ENCODE measurements at places on chromosomes 5 and 9.

DNA sequence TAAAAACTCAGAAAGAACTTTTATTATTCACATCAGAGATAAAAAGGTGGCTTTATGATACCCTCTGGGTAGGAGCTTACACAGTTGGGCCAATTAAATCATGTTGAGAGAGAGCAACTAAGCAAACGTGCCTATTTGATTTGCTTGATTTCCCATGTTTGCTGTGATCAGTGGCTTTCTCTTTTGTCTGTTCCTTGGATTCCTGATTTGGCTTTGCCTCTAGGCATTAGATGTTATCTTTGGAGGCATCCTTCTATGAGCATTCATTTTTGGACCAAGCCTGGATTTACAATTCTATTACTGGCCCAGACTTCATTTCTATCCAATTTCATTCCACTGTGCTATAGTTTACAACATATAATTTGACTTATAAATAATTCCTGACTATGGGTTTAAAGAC lies 35.9 kb downstream of the VCAN start:
- no peak for DNase-seq

- no peak for DNase-seq
Measured at GRCh38 chr5:159332800-159333544, 2.7 kb upstream of the IL12B start.

DNA sequence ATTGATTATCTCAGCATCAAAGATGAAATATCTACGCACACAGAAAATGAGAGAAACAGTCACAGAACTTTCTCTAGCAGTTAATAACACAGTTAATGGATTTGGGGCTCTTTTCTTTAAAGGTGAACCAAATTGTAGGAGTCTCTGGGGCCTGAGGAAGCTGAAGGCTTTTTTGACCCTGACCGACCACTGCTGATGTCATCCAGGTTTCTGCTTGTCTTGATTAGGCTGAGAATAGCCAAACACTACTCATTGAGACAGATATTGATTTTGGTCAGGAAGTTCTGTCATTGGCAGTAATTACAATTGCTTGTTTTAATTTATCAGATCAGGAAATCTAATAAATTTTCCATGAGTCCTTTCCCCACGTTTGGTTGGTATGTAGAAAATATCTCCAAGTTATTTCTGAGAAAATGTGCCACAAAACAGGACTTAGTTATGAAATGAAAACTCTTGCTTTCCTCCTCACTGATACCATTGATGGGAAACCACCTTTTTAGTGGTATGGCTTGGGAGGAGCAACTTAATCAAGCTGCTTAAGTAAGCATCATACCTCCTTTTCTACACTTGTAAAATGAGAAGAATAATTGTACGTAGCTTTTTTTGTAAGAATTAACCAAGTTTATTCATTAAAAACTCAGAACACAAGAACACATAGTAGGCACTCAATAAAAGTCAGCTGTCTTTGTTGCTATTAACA lies 19.7 kb downstream of the CARTPT start:
- DNase-seq, result no peak

- DNase-seq, result no peak
Measured at GRCh38 chr5:87900419-87900818, 368.2 kb downstream of the TMEM161B start.

DNA sequence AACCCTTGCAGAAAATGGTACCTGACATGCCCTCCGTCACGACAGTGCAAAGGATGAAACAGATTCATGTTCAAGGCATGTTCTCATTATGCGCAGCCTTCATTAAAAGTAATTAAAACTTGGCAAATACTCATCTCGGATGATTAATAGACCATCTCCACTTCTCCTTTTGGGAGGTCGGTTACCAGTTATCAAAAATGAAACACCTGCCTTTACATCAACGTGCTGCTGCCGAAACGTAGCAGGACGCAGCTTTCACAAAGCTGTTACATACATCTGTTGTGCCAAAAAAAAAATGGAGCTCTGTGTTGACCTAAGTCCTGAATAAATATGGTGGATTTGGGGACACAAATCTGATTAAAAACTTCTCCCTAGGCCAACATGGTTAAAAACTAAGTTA lies 75.7 kb downstream of the PTCH1 start:
- DNase-seq, result no peak

Measured in IMR-90 (cell line).